ENCODE measurements at places on chromosomes 16 and 17. TPM values are rescaled to one million over a fixed set of nuclear protein-coding genes. Genes with fewer than 3 reads are reported as not detected.

GRCh38 chr17:64964796-64965195 lies 45.5 kb upstream of the LRRC37A3 start:
- H3K27ac ChIP-seq = no peak overlapping the region
- peaks cover 46% of the 10 kb centered on the region for H3K4me1 ChIP-seq
- no peaks in the 10 kb centered on the region for H3K27me3 ChIP-seq
- no peak for DNase-seq
- no peak overlapping the region for H3K4me3 ChIP-seq

DNA sequence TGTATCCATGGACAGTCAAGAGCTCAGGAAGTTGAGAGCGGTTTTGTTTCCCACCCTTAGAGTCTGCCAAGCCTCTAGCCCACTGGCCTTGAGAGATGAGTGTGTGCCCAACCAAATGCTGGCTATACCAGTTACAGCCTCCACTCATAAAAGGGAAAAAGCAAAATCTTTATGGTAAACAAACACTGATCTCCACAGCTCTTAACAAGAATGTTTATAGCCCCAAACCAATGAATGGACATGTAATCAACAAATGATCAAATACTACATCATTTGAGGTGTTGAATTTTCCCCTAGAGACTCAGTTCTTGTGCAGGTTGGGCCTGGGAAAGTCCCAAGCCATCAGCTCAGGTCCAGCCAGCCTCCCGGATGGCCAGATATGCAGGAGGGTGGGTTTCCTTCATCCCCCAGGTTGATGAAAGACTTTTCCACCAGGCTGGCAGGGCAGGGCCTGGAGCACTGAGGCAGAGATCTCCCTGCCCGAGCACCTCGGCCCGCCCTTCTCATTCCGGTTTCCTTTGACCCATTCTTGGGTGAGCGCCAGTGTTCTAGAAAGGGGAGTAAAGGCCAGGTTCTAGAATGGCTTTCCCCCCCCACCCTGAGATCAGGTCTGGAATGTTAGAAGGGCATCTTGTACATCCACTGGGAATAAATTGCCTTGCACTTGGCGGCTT lies 3.9 kb upstream of the EFTUD2 start:
- H3K27ac ChIP-seq = peak overlapping the region; percentile 39
- no peaks in the 10 kb centered on the region for H3K36me3 ChIP-seq
- no peak for DNase-seq
- H3K27me3 ChIP-seq = no peaks in the 10 kb centered on the region
- no peak overlapping the region for H3K4me3 ChIP-seq
- peaks cover 22% of the 10 kb centered on the region for H3K4me1 ChIP-seq

Gene STH
- not detected for polyA plus RNA-seq

GRCh38 chr16:47565454-47565853 lies 104.3 kb downstream of the PHKB start:
- no peaks in the 10 kb centered on the region for H3K27me3 ChIP-seq
- peaks cover 16% of the 10 kb centered on the region for H3K36me3 ChIP-seq
- H3K4me1 ChIP-seq = peaks cover 43% of the 10 kb centered on the region
- no peak overlapping the region for H3K27ac ChIP-seq
- no peak overlapping the region for H3K4me3 ChIP-seq

Gene SCARF1
- polyA plus RNA-seq = 31.2 TPM

DNA sequence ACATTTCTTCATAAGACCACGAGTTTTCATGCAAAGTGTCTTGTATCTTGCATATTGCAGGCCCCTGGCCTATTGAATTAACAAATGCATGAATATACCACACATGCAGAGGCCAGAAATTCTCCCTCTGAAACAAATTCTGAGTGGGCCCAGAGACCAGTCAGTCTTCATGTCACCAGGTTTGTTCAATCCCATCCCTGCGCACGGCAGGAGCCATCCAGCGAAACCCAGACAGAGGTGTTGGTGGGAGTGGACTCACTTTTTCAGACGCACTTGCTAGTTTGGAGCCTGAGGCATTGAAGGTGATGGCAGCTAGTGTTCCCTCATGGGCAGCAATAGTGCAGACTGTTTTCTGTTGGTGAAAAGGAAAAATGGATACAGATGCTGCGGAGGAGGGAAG lies 21.9 kb downstream of the WIPI1 start:
- peaks cover 24% of the 10 kb centered on the region for H3K4me1 ChIP-seq
- no peak overlapping the region for H3K27ac ChIP-seq
- DNase-seq = peak; percentile 40
- H3K4me3 ChIP-seq = no peak overlapping the region
